Epithelial cell of umbilical artery (primary cell): ENCODE measurements at places on chromosomes 12 and 14. TPM values are rescaled to one million over a fixed set of nuclear protein-coding genes. Genes with fewer than 3 reads are reported as not detected.

Gene PLEKHD1
- under 0.01 TPM in 1 of 2 replicates, not detected in the other for total RNA-seq

Gene MUCL1
- not detected in 2 replicates for total RNA-seq

Gene EML5
- under 0.01 and 0.15 TPM in 2 replicates for total RNA-seq

Gene KIF26A
- total RNA-seq, result 4.4 and 12.0 TPM in 2 replicates

Gene SLIRP
- total RNA-seq, result 246 and 297 TPM in 2 replicates
